ENCODE measurements at places on chromosomes 7 and 10.

- DNase-seq, result no peak
Observed at GRCh38 chr10:127325506-127325905, 129.1 kb upstream of the INSYN2A start.

DNA sequence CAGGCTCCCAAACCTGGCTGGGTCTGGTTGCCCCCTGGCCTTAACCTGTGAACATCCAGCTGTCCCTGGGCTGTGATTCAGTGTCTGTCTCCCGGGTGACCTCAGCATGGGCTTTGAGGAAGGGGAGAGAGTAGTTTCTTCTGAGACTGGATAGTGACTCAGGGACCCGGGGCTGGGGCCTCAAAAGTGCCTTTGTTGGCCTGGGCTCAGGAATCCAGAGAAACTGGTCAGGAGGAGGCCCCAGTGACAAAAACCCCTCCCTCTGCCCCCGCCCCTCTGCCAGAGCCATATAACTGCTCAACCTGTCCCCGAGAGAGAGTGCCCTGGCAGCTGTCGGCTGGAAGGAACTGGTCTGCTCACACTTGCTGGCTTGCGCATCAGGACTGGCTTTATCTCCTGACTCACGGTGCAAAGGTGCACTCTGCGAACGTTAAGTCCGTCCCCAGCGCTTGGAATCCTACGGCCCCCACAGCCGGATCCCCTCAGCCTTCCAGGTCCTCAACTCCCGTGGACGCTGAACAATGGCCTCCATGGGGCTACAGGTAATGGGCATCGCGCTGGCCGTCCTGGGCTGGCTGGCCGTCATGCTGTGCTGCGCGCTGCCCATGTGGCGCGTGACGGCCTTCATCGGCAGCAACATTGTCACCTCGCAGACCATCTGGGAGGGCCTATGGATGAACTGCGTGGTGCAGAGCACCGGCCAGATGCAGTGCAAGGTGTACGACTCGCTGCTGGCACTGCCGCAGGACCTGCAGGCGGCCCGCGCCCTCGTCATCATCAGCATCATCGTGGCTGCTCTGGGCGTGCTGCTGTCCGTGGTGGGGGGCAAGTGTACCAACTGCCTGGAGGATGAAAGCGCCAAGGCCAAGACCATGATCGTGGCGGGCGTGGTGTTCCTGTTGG, at the start of gene CLDN4:
TSS of gene CLDN4 (plus strand) at position 316 of the 903 bp plus-strand sequence. CDS start at position 522, 206 bp downstream.
- DNase-seq, result no peak

DNA sequence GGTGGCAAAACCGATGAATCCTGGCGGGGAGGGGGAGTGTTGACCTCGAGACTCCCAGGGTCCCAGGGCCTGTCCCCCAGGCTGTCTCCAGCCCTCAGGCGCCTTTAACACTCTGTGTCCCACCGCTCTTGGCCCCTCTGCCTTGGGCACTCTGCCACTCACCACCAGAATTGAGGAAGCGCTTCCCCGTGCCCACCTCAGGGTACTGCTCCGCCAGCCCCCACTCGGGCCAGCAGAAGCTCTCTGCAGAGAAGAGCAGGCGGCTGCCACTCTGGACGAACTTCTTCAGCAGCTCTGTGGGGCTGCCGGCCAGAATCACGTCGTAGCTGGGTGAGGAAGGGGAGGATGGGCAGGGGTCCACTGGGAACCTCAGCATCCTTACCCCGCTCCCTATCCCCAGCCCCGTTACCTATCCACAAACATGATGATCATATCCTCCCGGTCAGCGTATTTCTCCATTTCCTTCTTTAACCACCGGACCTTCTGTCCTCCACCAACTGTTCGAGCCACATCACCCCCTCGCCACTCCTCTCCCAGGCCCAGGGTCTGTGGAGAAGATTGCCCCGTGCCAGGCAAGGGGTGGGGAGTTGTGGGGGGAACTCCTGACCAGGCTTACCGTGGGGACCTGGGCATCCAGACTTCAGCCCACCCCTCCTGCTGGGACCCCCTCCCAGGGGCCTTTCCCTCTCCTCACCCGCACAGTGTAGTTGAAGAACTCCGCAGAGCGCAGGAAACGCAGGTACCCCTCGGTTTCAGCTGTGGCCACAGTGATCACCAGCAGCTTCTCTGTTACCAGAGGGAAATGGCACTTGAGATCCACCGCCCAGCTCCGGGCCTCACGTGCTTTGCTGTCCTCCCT, 1.2 kb downstream of the PLOD3 start:
- DNase-seq, result no peak

- no peak for DNase-seq
Observed at GRCh38 chr10:63504145-63504881, 16.9 kb upstream of the REEP3 start.

DNA sequence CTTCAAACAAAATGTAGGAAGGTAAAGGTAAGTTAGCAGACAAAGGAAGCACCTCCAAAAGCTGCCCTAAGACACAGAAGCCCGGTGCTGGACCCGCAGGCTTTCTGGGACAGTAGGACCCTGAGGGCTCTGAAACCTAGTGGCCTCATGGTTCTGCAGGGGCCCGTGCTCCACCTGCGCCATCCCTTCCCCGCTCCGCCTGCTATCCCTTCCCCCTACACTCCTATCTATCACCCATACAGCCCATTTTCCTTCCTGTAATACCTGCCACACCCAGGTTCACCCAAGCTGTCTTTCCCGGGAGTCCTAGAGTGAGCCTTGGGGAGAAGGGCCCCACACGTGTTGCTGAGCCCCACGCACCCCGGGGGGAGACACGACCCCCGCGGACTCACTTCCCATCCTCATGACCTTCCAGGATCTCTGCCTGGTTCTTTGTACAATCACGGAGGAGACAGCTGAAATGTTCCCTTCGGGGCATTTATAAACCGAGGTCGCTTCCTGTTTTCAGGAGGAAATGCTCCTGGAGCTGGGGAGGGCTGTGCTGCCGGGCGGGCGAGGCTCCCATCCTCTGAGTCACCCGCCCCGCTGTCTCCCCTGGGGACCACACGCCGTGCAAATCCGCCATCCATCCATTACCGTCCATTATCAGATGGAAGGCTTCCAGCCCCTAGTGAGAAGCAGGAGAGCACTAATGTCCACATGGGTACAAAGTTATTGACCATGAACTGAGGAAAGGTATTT, 251.7 kb upstream of the PITRM1 start:
- DNase-seq, result no peak

GRCh38 chr10:38038107-38038931, 27.8 kb downstream of the ZNF33A start:
- no peak for DNase-seq

- DNase-seq, result peak; percentile 44
Observed at GRCh38 chr7:124603066-124603465, 162.5 kb downstream of the GPR37 start.

Measured in foreskin melanocyte (primary cell).